ENCODE measurements at places on chromosomes 7 and 10.

DNA sequence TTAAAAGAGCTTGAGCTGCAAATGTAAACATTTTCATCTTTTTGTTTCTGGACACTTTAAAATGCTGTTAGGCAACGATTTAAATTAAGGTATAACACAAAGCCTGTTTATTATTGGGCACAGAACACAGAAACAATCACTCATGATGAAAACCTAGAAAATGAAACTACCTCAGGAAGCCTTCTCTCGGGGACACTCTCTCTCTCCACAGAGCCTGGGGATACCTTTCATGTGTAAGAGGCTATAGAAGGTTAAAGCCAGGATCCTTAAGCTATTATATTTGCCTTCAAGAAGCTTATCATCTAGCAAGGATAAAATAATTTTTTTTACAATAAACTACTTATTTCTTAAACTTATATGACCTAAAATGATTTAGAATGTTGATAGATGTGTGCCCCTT lies 194.1 kb downstream of the SKAP2 start:
- DNase-seq = no peak

- DNase-seq = no peak
Measured at GRCh38 chr10:130989670-130990232, 321.8 kb downstream of the TCERG1L start.

DNA sequence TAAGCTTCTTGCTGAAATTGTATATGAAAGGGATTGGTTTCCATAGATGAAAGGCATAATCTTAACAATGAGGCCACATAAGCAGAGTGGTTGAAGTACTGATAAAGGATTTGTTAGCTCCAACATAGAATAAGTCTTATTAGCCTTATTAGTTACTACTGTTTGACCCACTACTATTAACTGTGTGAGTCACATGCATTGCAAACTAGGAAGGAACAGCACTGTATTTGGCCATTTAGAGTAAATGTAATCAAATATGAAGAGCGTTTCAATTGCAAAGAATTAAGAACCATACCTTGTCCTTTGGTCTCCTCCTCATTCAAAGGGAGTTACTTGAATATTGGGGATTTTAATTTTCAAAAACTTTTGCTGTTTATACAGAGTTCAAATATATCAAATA lies 428.9 kb downstream of the MDFIC start:
- no peak for DNase-seq

- no peak for DNase-seq
Measured at GRCh38 chr7:134705716-134706115, 59.1 kb downstream of the BPGM start.

- DNase-seq = no peak
Measured at GRCh38 chr7:15795393-15795792, 108.9 kb upstream of the MEOX2 start.

DNA sequence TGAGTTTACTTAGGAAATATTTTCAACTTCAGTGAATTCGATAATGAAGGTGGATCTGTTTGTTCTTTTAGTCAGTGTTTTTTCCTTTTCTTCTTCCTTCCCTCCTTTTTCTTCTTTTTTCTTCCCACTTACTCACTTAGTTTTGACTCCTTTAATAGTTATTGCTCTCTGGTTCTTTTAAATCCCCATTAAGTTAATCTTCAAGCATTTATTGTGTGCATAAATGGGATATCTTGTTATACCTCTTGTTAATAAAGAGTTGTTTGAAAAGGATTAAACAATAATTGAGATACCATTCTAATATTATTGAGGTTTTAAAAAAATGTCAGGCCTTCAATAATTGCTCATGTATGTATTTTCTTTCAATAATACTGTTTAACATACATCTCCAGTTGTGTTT lies 19.5 kb downstream of the STAM start:
- no peak for DNase-seq

DNA sequence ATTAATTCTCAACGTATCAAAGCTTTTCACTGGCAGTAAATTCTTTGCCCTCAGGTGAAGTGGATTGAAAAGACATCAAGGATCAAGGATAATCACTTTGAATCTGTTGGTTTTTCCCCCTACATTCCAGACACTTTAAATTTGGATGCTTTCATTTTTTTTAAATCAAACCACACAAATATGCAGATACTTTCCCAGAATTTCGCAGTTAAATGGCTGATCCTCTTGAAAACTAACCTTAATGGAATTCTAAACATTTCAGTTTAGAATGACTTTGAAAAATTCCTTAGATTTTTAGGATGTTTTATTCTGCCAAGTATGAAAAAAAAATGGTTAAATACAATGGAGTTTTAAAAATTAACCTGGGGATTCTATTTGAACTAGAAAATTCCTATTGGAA lies 325.9 kb downstream of the GFRA1 start:
- no peak for DNase-seq

DNA sequence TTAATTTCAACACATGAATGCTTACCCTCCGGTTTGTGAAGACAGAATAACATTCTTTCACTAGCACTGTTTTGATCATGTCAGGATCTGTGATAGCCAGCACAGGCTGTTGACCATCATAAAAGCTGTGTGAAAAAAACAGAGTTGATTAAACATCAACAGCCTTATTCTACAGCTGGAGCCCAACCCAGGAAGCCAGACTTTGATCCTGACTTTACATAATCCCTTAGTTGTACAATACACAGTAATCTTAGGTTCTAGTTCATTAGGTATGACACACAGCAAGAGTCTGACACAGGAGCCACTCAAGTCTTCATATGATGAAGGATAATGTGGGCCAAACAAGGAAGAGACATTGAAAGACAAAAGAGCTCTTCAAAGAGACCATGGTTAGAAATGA lies 11.4 kb downstream of the CYP3A4 start:
- no peak for DNase-seq

GRCh38 chr10:94042834-94043175 lies 49.1 kb downstream of the PLCE1 start:
- no peak for DNase-seq

GRCh38 chr10:121935702-121936101 lies 7.9 kb upstream of the ATE1 start:
- peak; percentile 14 for DNase-seq

DNA sequence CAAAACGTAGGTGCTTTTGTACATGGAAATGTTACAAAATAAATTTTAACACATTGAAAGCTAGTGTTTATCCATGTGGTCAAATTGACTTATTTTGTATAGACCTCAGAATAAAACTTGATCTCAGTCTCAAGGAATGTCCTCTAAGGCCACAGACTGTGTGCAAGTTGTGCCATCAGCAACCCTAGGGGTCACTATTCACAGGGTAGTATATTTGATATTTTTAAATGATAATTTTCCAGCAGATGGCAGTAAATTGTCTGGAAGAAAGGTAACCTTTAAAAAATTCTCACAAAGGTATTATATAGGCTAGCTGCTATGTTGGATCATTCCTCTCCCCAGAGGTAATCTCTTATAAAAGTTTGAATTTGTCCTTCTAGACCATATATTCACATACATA lies 12.9 kb upstream of the SNX10 start:
- peak; percentile 55 for DNase-seq

- DNase-seq = peak; percentile 32
Measured at GRCh38 chr7:102122026-102122425, 164.6 kb upstream of the SH2B2 start.

DNA sequence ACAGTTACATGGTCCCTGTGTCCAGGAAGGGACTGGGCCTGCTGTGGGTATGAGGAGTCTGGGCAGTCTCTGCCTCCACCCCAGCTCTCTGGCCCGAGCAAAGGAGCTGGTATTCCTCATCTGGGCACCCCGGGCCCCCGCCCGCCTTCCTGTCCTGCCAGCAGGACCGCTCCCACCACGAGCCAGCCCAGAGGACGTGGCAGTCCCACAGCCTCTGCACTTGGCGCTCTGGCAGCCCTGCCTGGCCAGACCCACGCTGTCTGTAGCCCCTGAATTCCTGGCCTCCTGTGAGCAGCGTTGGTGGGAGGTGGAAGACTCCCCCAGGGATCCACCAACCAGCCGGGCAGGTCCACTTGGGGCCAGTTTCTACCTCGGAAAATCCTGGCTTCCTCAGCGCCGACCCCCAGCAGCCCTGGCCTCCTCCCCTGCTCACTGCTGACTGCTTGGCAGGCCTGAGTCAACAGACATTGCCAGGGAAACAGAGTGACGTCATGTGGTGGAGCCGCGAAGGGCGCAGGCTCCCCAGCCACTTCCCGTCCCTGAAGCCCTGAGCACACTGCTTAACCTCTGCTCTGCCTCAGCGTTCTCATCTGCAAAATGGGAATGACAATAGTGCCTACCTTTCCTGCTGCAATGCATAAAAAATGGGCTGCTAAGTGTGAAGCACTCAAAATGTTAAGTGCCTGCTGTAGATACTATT lies 21.6 kb upstream of the LIMK1 start:
- DNase-seq = peak; percentile 93

DNA sequence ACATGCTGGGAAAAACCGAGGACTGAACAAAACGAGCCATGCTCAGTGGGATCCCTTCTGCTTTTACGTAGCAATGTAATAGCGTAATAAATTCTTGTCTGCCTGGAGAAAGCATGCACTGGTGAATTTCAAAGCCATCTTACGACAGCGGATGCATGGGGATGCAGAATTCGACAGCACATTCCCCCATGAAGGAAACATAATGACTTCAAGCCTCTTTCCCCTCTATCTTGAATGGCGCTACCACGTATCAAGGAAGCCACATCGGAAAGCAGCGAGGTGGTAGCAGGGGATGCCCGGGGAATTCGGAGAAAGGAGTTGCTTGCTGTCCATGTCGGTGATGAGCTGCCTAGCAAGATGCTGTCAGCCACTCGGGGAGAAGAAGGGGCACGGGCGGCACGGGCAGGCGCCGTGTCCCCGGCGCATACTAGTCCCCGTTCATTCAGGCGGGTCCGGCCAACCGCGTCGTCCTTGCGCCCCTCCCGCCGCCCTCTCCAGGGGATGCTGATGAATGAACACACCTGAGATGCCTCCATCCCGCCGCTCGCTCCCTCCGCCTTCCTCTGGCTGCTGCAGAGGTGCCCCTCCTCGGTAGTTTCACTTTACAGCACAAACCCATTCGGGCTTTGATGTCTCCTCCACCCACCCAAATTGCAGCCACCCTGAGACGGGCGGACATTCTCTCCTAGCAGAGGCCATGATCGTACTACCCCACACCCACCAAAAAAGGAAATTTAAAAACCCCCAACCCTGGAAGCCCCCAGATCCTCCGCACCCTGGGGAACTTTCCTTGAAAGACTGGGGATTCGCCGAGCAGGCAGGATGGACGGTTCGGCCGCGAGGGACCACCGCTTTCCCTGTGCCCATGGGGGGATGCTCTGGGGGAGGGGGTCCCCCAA lies 644 bp downstream of the SORBS1 start:
- DNase-seq = peak; percentile 63

DNA sequence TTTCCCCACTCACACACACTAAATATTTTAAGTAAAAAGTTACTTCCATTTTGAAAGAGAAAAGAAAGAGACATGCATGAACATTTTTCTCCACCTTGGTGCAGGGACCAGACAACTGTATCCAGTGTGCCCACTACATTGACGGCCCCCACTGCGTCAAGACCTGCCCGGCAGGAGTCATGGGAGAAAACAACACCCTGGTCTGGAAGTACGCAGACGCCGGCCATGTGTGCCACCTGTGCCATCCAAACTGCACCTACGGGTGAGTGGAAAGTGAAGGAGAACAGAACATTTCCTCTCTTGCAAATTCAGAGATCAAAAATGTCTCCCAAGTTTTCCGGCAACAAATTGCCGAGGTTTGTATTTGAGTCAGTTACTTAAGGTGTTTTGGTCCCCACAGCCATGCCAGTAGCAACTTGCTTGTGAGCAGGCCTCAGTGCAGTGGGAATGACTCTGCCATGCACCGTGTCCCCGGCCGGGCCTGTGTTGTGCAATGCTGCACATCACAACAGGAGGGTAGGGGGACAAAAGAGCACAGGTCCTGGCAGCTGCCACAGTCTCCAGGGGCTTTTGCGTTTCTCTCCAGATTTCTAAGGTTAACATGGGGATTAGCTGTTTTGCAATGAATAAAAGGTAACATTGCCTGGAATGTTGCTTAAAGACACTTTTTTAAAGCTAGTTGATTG lies 146.5 kb downstream of the EGFR start:
- DNase-seq = no peak

DNA sequence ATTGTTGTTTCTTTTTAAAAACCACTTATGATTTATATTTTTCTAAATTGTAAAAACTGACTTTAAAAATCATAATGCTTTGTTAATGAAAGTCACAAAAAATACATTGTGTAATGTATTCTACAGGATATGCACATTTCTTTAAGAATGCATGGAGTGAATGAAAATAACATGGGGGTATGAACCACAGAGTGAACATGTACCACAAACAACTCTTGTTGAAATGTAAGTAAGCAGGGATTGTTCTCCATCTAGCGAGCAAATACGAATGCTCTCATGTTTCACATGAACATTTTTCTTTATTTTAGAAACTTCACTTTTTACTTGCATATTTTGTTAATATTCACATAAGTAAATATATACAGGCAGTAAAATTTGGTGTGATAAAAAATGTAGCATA lies 35.6 kb upstream of the LAMB4 start:
- DNase-seq = no peak

Measured in trophoblast cell (in vitro differentiated cells and primary cell).